ENCODE measurements at places on chromosomes 2 and 18.

DNA sequence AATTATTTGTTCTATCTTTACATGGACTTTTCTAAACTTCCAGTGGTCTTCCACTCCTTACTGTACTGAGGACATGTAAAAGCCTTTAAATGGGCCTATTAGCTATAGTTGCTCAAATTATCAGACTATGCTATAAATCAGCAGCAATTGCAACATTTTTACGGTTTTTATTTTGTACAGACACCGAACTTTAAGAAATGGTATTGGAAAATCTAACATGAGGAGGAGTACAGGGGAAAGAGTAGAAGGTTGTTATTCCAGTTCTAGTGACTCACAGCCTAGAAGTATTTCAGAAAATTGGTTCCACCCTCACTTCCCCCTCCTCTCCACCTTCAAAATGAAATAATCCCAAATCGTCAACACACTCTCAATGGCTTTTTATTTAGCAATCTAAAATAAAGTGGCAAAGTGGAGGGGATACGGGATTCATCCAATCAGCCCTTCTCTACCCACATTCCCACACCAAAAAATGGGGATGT, 1.1 kb downstream of the NCKAP1 start:
- no peak for DNase-seq

DNA sequence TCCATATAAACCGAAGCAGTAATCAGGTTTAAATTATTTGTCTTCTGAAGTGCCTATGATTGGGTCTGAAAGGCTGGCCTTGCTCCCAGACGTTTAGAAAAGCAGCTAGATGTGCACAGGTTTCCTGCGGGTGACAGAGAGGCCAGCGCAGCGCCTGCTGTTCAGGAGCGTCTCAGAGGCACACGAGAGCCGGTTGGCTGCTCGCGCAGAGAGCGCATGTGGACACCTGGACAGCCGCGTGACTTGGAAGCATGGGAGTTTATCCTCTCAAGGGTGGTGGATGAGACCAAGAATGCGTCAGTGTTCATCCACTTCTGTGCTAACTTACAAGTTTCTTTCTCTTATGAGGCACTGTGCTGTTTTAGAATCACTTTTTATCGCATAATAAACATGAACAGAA, 303.7 kb downstream of the PTGR3 start:
- DNase-seq: no peak

DNA sequence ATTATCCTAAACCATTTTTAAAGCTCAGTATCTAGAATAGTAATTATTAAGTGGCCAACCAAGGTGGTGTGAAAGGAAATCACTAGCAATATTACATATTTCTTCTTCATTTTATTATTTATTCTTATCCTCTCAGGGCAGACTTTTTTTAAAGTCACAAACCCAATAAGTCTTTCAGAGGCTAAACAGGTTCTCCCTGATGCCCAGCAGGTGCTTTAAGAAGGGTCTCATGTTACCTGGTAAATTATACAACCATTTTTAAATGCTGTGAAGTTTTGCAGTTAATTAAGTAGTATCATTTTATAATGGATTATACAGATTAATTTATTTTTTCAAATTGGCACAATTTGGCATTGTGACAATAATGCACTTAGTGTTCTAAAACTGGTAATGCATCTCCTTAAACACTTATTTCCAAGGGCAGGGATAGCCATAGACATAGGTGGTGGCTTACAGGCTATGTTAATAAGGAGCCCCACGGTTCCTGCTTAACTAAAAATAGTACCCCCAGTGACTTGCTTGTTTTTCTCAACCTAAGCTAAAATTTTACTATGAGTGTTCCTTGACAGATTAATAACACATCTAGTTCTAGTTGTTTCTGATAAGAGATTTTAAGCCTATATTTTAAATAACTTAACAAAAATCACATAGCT, 67.0 kb downstream of the PMS1 start:
- no peak for DNase-seq

DNA sequence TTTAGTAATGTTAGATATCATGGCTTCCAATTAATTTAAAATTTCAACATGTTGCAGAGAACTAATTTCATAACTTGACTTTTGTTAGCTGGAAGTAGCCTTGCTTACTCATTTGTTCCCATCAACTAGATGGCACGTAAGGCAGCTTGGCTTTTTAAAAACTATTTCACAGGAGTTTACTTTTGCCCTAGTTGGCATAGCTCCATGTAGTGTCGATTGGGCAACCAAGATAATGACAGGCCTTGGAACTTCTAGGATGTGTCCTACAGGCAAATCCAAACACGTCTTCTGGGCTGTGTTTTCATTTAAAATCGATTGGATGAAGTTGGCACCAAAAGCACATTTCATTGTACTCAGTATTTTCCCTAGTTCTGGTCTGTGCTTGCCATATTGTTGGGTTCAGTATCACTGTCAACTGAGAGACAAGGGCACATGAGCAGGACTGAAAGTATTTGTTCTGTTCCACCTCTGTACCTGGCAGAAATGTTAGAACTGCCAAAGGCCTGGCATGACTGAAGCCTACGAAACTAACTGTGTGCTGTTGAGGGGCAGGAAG, 29.4 kb downstream of the HADHB start:
- peak; percentile 97 for DNase-seq

GRCh38 chr2:132668189-132668823, 1.7 kb downstream of the LYPD1 start:
- no peak for DNase-seq

GRCh38 chr2:31524592-31524991, 56.1 kb downstream of the SRD5A2 start:
- DNase-seq: no peak

All from AG09309 (cell line).